ENCODE measurements at places on chromosomes 3 and 15.

- DNase-seq, result no peak
Measured at GRCh38 chr3:84487296-84487695, 471.5 kb upstream of the CADM2 start.

GRCh38 chr3:10483364-10483675, 22.1 kb downstream of the ATP2B2 start:
- DNase-seq, result no peak

GRCh38 chr15:97817276-97817890, 143.1 kb upstream of the ARRDC4 start:
- DNase-seq, result no peak

DNA sequence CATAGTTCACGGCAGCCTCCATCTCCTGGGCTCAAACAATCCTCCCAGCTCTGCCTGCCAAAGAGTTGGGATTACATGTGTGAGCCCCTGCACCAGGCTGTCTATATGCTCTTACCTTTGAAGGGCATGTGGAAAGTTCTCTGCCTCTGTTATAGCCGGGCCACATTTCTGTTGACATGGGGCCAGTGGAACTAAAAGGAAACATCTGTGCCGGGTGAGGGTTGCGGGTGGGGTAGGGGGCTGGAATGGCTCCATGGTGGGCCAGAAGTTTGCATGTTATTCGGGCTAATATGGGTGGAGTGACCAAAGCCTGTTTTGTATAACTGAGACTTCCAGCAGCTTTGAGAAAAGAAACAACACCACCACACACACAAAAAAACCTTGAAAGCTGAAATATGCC, 8.3 kb upstream of the CLEC3B start:
- DNase-seq, result peak; percentile 21

DNA sequence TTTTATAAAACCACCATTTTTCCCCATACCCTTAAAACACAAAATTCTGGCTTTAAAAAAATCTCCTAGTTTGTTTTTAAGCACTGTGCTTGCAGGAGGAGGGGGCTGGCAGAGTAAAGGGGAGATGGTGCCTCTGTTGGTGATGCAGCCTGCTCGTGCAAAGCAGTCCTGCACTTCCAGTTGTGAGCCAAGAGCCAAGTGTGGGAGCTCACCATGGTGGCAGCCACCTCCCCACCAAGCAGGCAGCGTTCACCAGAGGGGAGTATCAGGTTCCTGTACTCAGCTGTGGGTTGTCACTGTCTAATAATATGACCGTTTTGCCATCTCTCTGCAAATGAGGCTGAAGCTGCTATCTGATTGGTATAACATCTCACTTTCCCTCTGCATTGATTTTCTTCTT, 164.8 kb downstream of the SYNPR start:
- DNase-seq, result no peak

DNA sequence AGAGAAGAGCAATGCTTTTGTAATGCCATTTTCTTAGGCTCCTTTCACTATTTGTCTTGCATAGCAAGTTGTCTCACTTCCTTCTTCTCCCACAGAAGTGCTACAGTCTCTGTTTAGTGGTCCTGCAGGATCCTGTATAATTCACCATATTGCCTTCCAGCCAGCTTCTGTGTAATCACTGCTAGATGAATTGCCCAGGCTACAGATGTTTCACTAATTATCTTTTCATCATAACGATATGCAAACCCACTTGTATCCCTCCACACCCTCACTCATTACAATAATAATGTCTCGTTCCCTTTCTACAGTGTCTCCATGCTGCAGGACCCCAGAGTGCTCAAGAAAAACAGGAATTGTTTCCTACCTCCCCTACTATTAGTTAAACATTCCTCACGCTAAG, 402.9 kb downstream of the TBL1XR1 start:
- DNase-seq, result no peak

GRCh38 chr15:101017093-101017754, 98.1 kb downstream of the LRRK1 start:
- DNase-seq, result no peak

- DNase-seq, result peak; percentile 94
Measured at GRCh38 chr3:194250098-194251002, 100.8 kb downstream of the CPN2 start.

DNA sequence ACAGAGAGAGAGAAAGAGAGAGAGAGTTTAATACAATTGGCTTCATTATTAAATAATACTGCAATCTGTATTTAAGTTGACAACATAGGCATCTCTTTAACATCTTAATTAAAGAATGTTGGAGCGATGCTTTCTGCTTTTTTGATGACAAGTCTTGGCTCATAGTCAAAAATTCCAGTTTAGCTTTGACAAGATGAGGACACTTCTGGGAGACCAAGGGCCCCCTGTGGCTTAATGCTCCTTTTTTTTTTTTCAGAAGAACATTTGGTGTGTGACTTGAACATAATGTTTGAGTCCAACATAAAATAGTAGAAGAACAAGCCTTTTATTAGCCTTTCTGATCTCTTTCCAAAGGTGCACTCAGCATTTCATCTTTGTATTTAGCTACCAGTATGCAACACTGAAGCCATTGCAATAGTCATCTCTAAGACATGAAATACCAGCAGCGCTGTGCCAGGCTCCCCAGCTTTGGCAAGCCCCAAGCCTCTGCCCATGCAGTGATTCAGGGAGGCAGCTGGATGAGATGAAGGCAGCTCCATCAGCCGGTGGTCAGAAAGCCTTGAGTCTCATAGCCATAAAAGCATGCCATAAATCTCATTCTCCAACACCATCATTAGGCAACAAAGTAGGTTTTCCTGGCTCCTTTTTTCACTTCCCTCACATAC, 349.4 kb upstream of the SEMA6D start:
- DNase-seq, result peak; percentile 56

DNA sequence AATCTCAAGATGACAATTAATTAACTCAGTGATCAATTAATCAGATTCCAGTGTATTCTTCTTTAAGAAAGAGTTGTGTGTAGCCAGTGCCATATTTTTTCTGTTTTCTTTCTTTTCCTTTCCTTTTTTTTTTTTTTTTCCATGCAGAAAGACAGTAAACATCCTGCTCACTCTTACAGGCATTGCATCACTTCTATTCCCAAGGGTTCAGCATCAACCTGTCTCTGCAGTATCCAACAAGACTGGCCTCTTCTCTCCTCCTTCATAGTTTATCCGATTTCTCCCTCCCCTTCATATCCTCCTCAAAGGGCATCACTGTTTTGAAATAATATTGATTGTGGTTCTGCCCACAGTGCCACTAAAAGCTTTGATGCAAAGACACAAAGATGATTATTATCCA, 17.0 kb upstream of the SLC9A9 start:
- no peak for DNase-seq

All from fibroblast of skin of scalp (primary cell).